ENCODE measurements at places on chromosomes 7 and 10.

GRCh38 chr7:137297551-137298463, 45.7 kb downstream of the PTN start:
- no peak for DNase-seq

DNA sequence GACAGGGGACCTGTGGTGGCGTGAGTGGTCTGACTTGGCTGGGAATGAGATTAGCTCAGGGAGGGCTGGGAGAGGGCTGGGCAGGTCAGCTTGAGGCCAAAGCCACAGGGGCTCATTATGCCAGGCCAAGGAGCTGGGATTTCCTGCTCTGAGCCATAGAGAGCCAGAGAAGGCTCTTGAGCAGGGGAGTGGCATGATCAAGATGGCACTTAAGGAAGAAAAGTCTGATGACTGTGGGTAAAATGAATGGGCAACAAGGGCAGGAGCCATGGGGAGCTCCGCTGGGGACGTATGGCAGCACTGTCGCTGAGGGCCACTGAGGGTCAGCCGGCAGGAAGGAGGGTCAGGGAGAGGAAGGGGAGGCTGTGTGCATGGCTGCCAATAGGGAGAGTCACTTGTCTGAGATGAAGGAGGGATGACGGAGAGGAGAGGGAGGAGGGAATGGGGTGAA, 5.8 kb downstream of the ANTXRL start:
- DNase-seq: no peak

DNA sequence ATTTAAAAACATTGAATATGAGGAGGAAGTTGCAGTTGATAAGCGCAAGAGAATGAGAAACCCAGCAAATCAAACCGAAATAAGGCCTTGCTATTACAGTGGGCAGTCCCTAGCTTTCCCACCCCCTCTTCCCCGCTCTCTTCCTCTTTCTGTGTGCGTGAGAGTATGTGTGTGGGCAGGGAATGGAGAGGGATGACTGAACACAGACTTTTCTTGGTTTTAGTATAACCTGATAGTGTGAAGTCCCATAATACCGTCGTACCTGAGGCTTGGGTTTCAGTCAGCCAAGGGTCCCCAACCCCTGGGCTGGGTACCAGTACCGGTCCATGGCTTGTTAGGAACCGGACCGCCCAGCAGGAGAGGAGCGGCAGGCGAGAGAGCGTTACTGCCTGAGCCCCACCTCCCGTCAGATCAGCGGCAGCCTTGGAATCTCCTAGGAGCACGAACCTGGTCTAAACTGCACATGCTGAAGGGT, 255.3 kb downstream of the CELF2 start:
- no peak for DNase-seq

DNA sequence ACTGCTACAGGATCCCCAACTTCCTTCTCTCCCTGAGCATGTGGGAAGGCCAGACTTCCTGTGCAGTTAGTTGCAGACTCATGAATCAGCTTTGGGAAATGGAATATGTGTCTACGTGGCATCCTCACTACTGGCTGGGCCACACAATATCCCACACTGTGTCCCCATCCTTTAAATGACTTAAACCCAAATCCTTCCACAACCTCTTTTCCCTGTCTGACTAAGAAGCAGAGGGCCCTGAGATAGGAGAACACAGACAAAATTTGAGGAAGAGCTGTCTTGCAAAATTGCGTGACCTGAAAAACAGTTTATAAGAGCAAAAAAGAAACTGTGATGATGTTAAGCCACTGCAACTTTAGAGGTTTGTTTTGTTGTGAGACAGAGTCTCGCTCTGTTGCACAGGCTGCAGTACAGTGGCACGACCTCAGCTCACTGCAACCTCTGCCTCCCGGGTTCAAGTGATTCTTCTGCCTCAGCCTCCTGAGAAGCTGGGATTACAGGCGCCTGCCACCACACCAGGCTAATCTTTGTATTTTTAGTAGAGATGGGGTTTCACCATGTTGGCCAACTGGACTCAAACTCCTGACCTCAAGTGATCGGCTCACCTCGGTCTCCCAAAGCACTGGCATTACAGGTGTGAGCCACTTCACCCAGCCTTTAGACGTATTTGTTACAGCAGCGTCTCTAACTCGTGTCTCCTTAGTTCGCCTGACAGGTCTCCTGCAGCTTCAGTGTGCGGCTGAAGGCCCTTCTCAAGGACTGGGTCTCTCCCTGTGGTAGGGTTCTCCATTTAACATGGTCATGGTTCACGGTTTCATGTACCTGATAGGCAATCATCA, 46.9 kb upstream of the SFMBT2 start:
- no peak for DNase-seq

DNA sequence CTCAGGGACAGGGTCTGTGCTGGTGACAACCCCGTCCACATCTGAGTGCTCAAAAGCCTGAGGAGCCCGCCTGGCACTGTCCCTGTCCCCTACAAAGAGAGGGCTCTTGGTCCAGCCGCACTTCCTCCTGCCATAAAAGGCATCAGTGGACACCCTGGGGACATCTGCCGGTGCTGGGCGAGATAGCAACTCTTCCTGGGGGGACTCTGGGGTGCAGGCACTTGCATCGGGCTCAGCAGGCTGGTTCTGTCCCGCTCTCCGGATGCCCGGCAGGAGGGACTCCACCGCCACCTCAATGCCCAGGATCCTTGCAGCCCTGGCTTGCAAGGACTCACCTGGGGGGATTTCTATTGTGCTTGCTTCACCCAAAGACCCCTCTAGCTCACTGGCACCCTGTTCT, 32.8 kb downstream of the JCAD start:
- DNase-seq: no peak

DNA sequence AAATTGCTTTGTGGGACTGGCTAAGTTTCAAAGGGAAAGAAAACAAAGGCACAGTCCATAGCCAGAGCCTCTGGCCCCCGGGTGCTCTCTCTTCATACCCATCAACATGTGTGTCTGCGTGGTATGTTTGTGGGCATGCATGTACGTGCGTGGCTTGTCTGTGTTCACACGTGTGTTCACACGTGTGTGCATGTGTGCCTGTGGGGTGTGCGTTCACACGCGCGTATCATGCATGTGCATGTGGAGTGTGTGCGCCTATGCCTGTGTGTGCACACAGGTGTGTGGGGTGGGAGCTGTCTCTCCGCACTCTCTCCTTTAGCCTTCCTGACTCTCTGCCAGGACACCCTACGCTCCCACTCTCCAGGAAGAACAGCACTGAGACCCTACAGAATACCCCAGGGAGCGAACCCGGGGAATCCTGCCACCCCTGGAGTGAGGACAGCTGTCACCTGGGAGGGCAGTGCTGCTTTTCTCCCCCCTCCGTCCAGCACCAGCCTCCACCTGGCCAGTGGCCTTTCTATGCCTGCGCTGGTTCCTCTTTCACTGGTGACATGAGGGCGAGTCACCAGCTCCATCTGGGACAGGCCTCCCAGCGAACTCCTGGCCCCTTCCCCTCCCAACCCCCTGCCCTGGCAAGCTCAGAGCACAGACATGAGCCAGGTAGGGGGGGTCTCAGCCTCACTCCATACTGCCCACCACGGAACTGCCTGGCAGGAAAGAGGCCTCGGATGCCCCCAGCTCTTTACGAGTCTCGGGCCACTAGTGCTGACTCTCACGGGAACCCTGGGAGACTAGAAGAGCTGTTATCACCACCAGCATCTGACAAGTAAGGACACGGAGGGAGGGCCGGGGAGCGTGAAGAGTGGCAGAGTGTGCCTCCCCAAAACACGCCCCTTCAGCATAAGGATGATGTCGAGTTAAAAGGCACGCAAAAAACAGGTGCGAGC, 16.5 kb downstream of the WDR86 start:
- DNase-seq: no peak

DNA sequence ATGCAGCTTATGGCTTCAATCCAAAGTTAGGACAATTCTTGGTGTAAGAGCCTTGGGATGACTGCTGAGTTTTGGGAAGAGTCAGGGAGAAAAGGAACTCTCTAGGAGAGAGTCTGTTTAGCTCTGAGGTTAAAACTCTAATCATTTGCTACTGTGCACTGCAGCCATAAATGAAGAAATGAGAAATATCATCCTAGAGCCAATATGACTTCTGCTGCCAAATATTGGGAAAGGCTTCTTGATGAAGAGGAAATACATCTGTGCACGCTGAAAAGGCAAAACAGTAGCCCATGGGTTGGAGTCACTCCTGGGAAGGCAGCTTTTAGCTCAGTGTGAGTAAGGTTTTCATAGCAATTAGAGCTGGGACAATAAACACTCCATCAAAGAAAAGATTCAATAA, 308.8 kb downstream of the SFMBT2 start:
- no peak for DNase-seq

DNA sequence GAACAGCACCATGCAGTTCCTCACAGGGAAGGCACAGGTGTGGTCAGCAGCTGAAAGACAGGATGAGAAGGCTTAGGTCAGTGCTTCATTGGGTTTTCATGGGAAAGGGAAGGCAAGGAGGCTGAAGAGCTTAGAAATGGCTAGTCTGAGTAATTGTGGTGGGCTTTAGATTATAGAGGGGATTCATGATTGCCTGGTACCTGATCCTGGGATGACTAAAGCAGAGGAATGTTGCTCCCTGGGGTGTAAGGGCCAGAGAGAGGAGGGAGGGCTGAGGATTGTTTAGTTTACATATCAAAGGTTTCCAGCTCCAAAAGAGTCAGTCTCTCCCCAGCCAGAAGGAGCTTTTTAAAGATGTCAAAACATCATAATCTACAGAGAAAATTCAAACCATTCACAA, 396.3 kb upstream of the POM121L12 start:
- DNase-seq: no peak

DNA sequence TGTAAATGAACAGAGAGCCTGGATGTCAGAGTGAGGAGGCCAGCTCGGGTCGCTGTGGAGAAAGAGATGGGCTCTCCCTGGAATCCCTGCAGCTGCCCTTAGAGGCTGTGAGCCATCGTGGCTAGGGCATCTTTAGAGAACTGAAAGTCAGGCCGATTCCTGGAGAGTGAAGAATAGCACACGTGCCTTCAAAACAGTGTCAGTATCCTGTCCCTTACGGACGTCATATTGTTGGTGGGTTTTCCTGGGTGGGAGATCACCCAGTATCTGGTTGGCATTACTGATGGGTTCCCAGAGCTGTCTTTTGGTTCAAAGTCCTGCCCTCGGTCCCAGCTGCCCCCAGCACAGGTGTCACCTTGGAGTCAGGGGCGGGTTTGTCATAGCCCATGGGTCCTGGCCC, 25.3 kb downstream of the IKZF1 start:
- DNase-seq: no peak

GRCh38 chr10:49398986-49399385, 3.1 kb upstream of the DRGX start:
- no peak for DNase-seq

GRCh38 chr7:14666304-14666703, 236.2 kb downstream of the DGKB start:
- no peak for DNase-seq

GRCh38 chr7:85030893-85031292, 156.0 kb downstream of the SEMA3D start:
- DNase-seq: no peak

DNA sequence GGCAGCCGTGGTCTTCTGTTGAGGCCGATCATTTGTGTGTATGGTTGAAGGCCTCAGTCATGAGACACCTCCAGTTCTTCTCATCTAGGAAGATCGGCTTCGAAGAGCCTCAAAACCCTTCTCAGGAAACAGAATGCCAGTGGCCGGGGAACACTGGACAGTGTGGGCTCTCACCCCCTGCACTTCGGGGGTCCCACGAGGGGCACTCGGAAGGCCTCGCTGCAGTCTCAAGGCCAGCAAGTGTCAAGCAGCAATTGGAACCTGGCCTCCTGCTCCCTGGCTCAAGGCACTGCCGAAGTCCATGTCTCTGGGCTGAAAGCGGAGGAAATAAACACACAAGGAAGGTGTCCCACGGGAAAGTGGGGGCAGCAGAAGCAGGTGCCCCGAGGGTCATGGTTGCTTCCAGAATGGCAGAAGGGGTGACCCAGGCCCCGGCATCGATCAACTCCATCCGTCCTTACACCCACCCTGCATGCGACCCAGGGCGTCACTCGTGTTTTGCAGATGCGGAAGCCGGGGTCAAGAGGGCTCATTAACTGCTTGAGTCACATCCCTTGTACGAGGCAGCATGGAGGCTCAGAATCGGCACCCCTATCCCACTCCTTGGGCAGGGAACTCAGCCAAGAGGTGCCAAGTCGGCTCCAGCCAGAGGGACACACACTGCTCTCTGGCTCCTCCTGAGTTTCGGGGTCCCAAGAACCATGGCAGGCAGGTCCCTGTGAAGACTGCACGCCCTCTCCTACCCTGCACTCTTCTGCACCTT, 231.3 kb upstream of the SHH start:
- DNase-seq: no peak

- DNase-seq: no peak
Measured at GRCh38 chr10:100347568-100348195, 649 bp downstream of the SCD start.

- no peak for DNase-seq
Measured at GRCh38 chr10:29021591-29021990, 267.3 kb upstream of the LYZL1 start.

DNA sequence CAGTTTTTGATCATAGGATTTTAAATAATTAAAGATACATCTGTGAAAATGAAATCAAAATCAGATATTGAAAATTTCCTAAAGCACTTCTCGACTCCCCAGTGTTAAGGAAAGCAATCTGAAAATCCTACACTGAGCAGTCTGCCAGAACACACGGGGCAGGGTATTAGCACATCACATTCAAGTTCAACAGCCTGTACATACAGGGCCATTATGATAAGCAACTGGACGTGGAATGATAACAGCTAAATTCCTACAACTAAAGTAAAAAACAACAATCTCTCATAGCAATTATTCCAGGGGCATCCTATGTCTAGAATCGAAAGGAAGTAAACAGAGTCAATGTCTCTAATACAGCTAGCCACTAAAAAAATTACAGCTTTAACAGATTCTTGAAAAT, 31.7 kb downstream of the TRDMT1 start:
- DNase-seq: no peak

DNA sequence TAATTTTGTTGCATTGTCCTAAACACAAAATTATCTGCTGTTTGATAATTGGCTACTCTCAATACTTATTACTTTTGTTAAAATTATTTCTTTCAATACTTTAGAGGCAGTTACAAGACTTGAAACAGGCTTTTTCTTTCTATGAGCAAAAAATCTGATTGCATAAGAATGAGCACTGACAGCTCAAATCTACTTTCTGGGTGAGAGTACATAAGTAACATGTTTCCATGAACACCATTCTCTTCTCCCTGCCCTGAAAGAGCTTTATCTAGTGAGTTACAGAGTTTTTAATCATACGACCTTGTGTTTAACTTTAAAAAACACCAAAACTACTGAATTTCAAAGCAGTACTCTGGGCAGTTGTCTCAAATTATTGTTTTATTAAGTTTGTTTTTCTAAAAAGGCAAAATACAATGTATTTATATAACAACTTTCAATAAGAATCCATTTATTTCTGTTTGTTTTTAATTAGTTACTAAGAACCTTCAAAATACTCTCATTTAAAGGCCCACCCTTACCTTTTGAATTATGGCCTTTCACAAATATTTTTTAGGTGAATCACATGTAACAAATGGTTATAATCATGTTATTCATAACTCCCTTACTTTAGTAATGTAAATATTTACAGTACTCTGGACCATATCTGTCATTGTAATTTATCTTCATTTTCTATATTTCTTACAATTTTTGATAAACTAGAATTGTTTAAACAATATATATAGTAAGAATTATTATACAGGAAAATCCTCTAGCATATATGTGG, 23.0 kb upstream of the TFAM start:
- DNase-seq: no peak

- no peak for DNase-seq
Measured at GRCh38 chr7:110412614-110413013, 678.3 kb upstream of the LRRN3 start.

- peak; percentile 16 for DNase-seq
Measured at GRCh38 chr10:103921750-103922195, 3.8 kb upstream of the STN1 start.

- no peak for DNase-seq
Measured at GRCh38 chr10:125054669-125055268, 105.6 kb downstream of the CTBP2 start.
